Activated CD4-positive, alpha-beta T cell treated with anti-CD3 and anti-CD28 coated beads, Interleukin-2, amount 50 U/mL, for 48 hours (primary cell): ENCODE measurements at places on chromosomes 11 and 22.
A peak's percentile ranks its signal among the peaks of the same experiment; 100 is the strongest.

GRCh38 chr11:83153764-83154163 lies 3.2 kb upstream of the PCF11 start:
- no peak for DNase-seq

DNA sequence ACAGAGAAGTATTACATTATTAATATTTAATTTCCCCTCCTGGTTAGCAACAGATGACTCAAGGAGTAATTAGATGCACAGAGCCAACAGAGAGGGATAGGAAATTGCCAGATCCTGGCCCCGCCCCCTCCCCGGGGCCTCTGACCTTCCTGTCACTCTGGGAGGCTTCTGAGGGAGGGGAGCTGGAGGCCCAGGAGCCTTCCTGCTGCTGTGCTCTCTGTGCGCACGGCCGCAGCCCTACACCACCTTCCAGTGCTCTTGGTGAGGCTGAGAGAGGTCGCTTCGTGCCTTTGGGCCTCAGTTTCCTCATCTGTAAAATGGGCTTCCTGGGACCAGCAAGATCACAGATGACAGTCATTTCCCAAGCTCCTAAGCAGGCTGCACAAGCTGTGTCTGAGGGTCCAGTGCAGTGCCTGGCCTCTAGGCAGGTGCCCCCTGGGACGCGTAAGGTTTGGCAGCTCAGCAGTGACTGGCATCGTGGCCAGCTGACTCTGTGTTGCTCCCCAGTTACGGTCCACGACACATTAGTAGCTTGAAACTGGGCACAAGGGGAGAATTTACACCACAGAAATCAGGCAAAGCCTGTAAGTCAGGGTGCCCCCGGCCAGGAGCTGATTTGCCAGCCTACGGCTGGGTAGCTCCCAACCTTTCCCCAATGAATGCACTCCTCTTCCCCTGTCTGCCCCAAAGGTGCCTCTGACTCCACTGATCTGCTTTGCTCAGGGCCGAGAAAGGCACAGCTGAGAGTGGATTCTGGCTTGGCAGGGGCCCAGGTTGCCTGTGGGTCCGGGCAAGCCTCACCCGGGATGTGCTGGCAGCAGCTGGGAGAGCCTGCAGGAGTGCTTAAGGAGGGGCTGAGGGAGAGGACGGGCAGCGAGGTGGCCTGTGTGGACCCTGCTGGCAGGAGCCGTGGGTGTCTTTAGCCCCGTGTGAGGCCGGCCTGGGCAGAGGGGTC lies 2.3 kb downstream of the ADORA2A start:
- peak; percentile 88 for DNase-seq

DNA sequence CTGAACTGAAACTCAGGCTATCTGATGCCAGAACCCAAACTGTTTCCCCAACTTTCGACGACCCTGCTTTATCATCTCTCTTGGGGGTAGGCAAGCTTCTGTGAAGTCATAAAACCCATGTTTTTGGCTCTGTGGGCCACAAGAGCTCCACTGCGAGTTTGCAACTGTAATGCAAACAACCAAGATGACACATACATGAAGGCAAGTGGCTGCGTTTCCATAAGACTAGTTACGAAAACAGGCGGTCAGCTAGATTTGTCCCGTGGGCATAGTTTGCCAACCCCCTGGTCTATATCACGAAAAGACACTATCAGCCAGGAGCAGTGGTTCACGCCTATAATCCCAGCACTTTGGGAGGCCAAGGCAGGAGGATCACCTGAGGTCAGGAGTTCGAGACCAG lies 37.5 kb downstream of the TPST2 start:
- no peak for DNase-seq

GRCh38 chr11:67586568-67587250 lies 3.1 kb downstream of the GSTP1 start:
- no peak for DNase-seq

DNA sequence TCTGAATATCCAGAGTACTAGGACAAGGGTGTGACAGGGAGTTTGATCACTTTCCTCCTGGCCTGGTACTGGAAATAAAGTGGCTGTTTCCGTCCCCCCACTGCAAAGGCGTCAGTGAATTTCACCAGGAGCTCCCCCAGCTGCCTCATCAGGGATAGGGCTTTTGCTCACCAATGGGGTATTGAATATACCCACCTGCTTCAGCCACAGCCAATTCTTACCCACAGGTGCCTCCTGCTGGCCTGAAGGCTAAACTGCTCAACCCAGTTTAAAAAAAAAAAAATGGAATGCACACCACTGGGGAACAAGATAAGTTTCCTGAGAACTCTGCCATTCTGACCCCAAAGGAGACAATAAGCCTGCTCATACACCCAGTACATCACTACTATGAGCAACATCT lies 65.3 kb upstream of the MS4A8 start:
- no peak for DNase-seq

- DNase-seq: no peak
These were observed 6.3 kb downstream of the LDHAL6A start for GRCh38 chr11:18461909-18462308.

DNA sequence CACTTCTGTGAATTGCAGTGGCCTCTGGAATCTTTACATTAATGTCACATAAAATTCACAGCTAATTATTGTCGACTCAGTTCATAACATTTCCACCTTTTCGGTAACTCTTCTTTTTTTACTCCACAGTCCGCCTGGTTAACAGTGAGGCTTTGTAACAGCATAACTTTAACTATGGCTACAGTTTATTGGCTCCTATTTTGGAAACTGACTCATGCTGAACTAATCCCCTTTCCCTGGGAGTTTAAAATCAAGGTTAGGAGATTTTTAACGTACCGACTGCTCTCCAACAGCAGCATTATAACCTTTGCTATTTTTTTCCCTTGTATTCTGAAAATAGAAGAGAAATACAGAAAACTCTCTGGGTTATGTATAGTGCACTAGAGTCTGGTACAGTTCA lies 3.2 kb upstream of the POGLUT3 start:
- DNase-seq: no peak

DNA sequence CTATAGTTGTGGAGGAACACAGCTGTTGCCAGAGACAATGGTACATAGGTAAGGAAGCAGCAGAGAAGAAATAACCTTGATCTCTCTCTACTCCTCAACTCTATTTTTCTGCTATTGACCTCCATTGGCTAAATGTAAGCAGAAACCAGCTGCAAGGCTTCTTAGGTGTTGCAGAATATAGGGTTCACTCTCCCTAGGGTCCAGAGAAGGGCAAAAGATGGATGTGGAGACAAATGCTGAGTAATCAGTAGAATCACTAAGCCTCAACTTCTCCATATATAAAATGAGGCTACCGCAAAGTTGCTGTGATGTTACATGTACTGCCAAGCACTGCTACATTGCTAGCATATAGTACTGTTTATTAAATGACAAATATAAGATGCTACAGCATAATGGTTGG lies 120.6 kb downstream of the PDE3B start:
- no peak for DNase-seq

DNA sequence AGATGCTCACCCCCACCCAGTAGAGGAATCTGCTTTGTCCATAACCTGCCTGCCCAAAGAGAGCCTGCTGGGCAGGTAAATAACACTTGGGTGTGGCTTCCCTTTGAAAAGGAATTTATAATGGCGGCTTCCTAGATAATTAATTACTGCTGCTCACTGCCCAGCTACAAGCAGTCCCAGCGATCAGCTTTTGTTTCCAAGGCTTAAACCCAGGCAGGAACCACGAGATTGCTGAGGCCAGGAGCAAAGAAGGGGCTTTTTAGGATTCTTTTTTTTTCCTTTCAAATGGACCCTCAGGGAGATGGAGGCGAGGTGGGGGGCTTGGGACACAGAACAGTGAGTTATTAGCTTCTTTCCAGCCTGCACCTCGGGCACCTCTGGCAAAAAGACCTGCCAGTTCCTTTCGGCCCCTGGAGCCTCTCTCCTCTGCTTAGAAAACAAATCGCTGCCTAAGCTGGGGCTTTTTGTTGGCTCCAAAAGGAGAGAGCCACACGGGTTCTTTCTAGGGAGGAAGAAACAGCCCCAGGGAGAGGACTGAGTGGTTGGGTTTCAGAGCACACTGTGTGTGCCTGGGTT lies 107.2 kb downstream of the TSPAN18 start:
- DNase-seq: no peak

DNA sequence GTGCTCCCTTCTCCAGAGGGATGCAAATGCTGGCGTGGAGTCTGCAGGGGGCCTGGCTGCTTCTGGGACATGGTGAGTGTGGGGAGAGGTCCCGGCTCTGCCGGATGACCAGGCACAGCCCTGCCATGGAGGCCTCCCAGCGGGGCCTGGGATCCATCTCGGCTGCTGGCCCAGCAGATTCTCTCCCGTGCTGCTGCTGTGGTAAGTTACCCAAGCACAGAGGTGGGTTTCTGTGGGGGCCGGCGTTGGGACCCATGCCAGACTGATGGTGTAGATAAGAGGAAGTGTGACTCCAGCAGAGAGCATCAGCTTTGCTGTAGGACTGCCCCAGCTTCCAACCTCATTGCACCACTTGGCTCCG lies 147.5 kb upstream of the B3GAT1 start:
- no peak for DNase-seq

- no peak for DNase-seq
These were observed 92.6 kb downstream of the PKNOX2 start for GRCh38 chr11:125257190-125257579.

- no peak for DNase-seq
These were observed 14.0 kb upstream of the FLRT1 start for GRCh38 chr11:64021757-64022093.

DNA sequence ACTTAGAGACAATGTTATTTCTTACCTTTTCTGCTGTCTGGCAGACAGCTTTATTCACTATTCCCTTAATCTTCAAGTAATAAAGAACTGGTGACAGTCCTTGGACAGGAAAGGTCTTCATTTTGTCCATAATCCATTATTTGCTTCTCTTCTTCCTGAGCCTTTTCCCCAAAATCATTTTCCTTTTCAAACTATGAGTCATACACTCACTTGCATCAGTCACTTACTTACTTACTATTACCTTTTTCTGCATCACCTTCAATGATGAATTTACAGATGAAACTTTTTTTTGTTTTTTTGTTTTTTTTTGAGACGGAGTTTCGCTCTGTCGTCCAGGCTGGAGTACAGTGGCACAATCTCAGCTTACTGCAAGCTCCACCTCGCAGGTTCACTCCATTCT lies 9.5 kb downstream of the METTL15 start:
- no peak for DNase-seq

DNA sequence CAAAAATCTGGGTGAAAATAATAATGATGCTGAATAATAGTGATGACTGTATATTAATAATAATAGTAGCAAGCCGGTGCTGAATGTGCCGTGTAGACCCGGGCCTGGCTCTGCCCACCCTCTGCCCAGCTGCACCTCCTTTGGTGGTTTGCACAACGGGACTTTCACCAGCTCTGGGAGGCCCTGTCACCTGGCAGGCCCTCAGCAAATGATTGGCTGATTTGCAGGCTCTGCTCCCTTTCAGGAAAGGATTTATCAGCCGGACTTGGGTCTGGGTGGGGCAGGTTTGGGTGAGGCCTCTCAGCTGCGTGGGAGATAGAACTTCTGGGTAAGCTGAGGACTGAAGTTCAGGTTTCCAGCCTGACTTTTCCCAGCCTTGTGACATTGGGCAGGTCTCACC lies 21.4 kb downstream of the KIAA1671 start:
- DNase-seq: no peak

- DNase-seq: no peak
These were observed 35.9 kb upstream of the SESN3 start for GRCh38 chr11:95266751-95267374.

DNA sequence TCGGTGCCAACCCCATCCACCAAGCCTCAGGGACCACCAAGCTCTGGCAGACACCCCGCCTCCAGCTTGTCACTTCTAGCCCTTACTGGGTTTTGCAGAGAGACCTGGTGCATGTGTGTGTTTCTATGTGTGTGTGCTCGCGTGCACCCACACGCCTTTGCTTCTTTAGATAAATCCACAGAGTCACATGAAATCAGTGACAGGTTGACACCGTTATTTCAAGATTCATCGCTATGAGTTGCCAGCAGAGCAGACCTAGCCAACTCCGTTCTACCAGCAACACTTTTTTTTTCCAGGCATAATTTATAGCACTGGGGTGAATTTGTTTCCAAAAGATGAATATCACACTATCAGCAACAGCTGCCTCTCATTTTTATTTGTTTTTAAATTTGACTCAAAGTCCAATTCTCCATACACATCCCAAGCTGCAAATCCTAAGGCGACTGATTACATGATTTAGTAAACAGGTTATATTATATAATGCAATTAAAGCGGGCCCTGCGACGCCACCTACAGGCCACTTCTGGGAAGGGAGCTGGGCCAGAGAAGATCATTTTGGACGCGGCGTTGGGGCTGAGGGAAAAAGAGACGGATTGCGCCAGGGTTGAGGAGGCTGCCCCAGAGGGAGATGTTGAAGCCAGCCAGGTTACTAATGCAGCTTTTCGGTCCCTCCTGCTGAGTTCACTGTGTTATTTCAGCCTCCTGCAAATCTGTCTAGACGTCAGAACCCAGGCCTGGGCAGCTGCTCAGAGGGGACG lies 150.5 kb downstream of the FEZ1 start:
- peak; percentile 57 for DNase-seq

GRCh38 chr11:35943713-35944502 lies at the start of gene LDLRAD3:
TSS of gene LDLRAD3 (plus strand) at chr11:35944062. CDS start at chr11:35944099, 37 bp downstream.
- peak; percentile 64 for DNase-seq

DNA sequence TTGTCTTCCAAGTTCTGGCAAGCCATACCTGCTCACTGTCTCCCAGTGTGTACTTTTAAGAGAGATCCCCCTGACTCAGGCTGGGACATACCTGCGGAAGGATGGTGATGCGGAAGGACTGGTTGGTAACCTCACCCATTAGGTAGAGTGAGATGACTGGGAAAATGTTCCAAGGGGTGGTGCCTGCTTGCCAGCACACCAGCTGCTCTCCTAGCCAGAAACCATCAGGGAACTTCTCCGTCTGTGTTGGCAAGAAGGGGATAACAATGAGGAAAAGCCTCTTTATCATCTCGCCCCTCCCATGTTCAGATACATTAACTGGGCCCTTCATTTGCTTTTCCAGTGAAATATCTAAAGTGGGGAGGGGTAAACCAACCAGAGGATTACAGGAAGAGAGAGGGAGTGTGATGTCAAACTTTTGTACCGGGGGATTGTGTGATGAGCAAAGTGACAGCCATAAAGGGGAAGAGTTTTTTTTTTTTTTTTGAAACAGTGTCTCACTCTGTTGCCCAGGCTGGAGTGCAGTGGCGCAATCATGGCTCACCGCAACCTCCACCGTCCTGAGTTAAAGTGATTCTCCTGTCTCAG lies at the start of gene BACE1-AS:
BACE1-AS (plus strand) TSS at position 538 of the 588 bp plus-strand sequence.
- no peak for DNase-seq

- no peak for DNase-seq
These were observed 365.3 kb downstream of the CTTN start for GRCh38 chr11:70763606-70764005.

DNA sequence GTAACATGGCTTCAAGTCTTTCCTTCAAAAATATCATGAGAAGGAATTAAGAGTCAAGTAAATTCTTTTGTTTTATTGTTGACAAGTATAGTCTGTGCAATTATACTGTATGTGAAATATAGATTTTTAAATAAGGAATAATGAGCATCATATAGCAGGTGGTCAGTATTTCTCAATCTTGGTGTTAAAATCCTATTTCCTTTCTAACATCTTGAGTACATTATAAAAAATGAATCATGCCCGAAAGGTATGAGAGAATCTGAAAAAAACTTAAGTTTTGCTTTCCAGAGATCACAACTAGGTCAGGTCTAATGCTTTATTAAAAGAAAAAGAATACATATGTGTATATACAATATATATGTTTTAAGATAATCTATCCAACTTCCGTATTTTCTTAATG lies 53.1 kb downstream of the KIF18A start:
- no peak for DNase-seq
